Breast epithelium (tissue), 4 donors: ENCODE measurements at places on chromosomes 5 and 9.
A peak's percentile ranks its signal among the peaks of the same experiment; 100 is the strongest.

DNA sequence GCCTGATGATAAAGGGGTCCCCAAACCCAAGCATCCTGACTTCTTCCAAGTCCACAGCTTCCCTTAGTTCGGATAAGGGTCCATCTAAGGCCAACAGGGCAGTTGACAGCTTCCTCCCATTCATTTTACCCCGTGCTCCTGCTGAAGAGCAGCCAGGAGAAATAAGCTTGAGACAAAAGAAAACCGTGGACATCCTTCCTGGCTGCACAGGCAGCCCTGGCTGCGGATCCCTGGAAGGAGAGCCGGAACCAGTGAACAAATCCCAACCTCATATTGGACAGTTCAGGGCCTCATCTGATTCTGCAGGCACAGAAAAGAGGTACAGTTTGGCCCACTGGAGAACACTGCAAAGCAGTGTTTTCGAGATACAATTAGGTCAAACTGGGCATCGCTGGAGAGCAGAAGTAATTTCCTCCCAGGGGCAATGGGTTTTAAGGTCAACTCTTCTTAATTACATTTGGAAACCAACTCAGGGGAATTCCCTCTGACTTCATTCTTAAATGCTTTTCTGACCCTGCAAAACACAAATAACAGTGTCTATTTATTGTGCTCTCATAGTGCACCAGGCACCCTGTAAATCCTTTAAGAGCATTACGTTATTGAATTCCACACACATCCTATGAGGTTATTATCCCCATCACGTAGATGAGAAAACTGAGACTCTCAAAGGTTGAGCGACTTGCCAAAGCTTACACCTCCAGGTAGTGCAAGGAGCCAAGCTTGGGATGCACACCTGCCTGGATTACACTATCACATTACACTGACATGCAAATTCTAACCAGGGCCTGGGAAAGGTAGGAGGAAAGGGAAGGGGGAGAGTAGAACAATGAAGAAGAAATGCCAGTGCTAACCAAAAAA lies 21.2 kb downstream of the ADAM19 start:
- DNase-seq: no peak

DNA sequence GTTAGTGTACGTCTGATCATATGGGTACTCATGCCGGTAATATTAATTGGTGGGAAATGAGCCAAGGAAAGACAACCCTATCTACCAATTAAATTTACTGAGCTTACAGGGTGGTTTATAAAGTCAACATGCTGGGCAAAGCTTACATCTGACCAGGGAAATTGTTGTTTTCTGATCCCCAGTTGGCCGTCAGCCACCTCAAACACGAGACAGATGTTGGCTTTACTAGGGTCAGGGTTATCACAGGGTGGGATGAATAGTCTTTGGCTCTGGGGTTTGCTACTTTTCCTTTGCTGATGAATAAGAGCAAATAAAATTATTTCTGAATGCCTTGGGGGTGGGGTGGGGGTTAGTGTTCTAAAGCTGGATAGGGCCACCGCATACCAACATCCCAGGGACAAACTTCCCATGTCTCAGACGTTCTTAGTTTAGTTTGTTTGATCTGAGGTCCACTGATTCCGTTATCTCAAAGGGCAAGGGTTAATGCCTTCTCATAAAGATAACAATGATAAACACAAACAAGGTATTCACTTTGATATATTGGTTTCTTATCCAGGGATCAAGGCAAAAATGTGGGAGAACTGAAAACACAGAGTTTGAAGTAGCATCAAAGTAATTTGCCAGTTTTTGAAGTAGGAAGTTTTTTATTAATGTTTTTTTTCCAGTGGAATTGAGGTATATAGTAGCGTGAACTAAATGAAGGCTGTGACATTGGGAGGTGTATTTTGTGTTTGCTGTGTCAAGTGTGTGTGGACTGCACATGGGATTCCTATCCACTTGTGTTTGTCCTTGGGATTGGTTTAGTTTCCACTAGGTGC lies 109.1 kb upstream of the RPS23 start:
- no peak for DNase-seq

GRCh38 chr9:137666955-137667670 lies 48.3 kb downstream of the EHMT1 start:
- no peak for DNase-seq

GRCh38 chr5:179876610-179876952 lies 18.0 kb upstream of the MRNIP start:
- DNase-seq: no peak

DNA sequence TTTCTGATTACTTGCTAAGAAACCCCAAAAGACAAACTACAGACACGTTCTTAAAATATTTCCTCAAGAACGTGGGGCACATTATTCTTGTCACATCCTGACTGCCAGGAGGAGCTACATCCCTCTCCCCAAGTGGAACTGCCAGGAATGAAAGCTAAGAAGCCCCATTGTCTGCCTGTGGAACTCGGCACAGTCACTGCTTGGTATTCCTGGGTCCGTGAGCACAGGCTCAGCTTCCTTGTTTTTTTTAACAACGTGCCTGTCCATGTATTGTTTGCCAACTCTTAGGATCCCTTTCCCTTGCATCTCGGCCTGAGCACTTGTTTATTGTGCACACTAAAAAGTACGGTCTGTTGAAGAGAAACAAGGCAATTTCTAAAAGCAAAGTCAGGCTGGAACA lies 47.0 kb upstream of the SELENOP start:
- DNase-seq: peak; percentile 62

DNA sequence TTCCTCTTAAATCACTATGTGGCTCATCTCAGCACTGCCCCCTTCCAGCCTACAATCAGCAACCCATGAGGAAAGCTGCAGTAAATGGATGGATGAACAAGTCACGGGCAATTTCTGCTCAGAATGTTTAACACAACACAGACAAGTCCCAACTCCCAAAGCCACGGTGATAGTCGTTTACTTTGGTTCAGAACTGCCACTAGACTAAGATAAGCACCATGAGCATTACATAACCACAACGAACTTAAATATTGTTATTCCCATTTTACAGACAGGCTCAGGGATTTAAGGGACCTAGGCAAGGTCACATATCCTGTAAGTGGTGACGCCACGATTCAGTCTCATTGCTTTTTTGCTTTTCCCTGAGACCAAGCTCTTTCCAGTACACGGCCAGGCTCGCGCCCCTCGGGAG lies 2.0 kb upstream of the SMIM27 start:
- no peak for DNase-seq

- DNase-seq: no peak
Measured at GRCh38 chr5:14238272-14238671, 95.1 kb downstream of the TRIO start.

DNA sequence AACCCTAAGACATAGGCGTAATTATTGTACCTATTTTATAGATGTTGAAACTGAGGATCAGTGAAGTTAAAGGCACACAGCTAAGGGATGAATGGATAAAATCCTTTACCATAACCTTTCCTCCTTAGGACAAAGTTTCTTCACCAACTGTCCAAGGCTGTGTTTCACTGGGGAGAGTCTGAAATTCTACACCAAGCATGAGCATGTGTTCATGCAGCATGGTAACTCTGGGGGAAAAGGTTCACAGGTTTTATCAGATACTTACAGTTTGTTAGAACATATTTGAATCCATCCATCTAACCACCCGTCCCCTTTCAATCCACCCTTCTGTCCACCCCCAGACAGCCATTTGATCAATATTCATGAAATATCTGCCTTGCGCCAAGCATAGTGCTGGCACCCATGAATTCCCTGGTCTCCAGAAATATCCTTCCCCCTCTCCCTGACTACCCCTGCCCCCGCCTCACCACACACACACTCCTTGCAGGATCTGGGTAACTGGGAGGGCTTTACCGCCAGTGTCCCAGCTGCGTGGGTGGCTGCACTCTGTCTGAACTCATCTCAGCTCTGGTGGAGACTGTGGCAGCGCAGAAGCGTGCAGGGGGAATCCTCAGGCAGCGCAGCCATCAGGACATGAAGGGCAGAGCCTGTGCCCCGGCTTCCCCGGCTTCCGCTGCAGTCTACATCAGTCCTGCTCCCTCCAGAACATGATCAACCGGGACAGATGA lies 6.3 kb upstream of the KCNIP1 start:
- DNase-seq: no peak

GRCh38 chr5:91332267-91333045 lies 50.7 kb downstream of the ARRDC3 start:
- no peak for DNase-seq

DNA sequence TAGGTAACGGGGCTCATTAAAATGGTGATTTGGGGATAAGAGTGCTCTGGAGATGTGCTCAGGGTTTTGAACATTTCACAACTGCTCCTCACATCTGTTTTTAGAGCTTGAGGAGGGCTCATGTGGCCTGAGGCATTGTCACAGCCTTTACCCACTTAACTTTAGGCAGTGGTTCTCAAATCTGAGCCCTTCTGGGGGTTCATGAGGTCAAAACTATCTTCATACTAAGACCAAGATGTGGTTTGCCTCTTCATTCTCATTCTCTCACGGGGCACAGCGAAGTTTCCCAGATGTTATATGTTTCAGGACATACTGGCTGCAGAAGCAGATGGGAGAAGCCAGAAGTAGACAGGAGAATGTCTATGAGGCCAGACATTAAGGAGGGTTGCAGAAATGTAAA lies 38.4 kb downstream of the STXBP1 start:
- DNase-seq: no peak

- no peak for DNase-seq
Measured at GRCh38 chr9:106913276-106913675, 50.3 kb downstream of the ZNF462 start.
